CD4-positive, alpha-beta T cell treated with Interleukin-12 subunit alpha and Interleukin-12 subunit beta, for 1 hour (primary cell): ENCODE measurements at places on chromosomes 7 and 10.

DNA sequence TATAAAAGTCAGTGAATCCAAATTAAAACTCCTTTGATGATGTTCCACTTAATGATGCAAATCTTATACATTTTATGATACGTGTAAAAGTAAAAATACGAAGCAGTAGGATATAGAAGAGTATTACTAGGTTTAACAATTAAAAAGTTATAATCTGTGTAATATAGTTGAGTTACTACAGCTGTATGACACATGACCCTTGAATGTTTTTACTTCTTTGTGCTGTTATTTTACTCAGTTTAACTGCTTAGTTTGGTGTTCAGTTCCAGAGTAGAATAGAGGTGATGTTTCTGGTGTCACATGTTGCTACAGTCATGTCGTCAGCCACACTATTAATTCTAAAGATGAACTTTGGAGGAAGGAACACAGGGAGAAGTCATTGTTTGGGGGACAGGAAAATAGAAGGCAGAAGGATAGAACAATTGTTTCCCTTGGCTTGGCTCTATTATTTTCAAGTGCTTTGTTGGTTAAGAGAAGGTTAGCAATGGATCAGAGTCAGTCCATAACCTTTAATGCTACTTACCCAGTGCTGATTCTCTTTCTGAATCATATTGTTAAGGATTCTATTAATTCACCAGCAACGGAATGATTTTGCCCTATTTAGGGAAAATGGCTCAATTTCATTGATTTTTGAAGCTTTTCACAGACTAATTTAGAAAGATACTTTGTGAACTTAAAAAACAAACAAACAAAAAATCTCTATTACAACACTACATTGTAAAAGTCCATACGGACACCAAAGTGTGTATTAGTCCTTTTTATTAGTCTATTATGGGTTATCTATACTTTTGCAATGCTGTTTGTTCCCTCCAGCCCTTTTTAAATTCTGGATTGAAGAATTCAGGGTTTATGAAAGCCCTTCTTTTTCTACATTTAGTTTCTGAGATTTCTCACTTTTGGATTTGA is 73.4 kb downstream of the CPED1 start:
- no peak for DNase-seq

- DNase-seq = peak; percentile 43
Measured at GRCh38 chr10:35335133-35336083, 901 bp upstream of the CCNY start.

- no peak for DNase-seq
Measured at GRCh38 chr7:27405780-27406179, 163.2 kb downstream of the EVX1 start.

GRCh38 chr10:29452546-29452945 is 163.7 kb downstream of the LYZL1 start:
- no peak for DNase-seq
